Activated T-helper 9 cell treated with anti-CD3 and anti-CD28 coated beads, Interleukin-2, amount 50 U/mL, for 16 hours (primary cell): ENCODE measurements at places on chromosomes 6 and 20.

DNA sequence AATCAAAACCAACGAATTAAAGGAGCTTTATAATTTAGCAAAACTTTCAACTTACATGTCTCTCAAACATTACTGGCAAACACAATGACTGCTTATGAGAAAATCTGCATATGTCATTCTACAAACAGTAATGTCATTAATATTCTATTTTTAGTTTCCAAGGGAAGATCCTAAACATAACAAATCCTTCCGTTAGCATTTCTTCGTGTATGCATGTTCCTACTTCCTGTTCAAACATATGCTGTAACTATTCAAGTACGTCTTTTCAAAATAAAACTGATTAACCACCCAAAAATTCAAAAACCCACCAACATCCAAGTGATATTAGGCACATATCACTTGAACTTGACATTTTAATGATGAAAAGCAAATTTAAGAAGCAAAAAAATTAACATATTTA lies 131.3 kb downstream of the HACE1 start:
- no peak for DNase-seq

DNA sequence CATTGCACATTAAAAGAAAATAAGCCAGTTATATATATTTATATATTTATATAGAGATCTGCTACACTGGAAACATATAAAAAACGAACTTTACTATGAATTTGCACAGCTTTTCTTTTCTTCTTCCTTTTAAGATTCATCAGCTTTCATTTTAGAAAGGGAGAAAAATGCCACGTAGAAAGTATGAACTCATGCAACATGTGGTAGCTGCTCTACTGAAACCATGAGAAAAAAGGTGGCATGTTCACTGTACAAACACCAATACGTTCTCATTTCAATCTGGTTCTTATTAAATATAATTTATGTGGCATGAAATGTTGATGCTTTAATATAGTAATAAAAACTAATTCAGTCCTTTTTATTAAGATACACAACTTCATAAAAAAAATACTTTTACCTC lies 68.8 kb upstream of the THEMIS start:
- no peak for DNase-seq

DNA sequence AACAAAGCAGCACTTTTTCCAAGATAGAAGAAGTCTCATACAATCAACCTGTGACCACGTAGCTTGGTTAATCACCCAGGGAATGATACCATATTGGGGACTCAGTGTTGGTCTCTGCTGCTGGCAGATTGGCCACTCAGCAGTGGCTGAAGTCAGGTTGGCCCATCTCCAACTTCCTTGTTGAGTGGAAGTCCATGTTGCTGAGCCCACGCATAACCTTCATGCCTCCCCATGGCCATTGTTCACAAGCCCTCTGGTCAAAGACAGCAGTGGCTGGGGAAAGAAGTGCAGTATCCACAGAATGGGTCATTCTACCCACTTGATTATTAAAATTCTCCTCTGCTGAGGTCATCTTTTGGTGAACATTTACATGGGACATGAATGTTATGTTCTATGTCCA lies 38.5 kb downstream of the PKIB start:
- DNase-seq = no peak

DNA sequence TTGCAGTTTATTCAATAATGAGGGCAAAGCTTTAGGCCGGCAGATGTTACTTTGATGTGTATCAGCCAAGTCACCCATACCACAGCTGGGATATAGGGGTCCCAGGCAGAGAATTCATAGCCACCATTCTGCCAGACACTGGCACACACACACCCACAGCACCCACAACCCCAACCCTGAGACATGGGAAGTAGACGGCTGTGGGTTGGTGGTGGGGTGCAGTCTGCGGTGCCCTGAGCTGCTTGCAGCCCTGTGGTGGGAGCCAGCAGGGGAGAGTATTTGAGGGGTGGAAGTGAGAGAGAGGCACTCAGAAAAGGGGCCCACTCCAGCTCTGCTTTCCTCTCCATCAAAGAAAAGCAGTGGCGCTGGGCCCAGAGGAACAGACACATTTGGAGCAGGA lies 125.3 kb downstream of the FOXO3 start:
- DNase-seq = no peak

- DNase-seq = no peak
These were observed 92.7 kb downstream of the EYA4 start for GRCh38 chr6:133333852-133334251.

DNA sequence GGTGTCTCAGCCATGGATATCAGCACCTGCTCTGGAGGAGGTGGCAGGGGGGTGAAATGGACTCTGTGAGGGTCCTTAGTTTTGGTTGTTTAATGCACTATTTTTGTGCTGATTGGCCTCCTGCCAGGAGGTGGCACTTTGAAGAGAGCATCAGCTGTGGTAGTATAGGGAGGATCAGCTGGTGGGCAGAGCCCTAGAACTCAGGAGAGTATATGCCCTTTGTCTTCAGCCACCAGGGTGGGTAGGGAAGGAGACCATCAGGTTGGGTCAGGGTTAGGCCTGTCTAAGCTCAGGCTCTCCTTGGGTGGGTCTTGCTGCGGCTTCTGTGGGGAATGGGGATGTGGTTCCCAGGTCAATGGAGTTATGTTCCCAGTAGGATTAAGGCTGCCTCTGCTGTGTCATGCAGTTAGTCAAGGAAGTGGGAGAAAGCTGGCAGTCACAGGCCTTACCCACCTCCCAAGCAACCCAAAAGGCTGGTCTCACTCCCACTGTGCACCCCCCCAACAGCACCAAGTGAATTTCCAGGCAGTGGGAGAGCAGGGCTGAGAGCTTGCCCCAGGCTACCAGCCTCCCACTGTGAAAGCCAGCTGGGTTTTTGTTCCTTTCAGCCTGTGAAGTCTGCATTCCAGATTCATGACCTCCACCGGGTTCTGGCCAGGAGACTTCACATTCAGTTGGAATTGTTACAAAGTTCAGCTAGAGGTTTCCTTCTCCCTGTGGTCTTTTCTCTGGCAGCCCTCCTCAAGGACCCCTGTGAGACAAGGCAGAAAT lies 5.7 kb upstream of the OSTM1 start:
- DNase-seq = no peak

DNA sequence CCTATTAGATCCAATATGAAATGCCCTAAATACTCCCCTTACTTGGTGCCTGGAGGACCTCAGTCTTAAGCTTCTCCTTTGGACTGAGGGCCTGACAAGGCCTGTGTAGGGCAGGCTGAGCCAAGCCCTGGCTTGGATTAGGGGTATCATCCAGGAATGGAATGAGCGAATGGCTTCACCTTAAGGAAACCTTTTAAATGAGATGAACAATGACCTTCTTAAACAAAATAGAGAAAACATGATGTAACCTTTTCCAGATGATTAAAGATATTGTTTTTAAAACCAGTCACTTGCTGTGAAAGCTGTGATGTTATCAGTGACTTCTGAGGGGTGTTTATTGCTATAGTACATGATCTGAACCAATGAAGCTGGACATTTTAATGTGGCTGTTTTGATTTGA lies 55.5 kb downstream of the TRAF3IP2 start:
- DNase-seq = no peak

DNA sequence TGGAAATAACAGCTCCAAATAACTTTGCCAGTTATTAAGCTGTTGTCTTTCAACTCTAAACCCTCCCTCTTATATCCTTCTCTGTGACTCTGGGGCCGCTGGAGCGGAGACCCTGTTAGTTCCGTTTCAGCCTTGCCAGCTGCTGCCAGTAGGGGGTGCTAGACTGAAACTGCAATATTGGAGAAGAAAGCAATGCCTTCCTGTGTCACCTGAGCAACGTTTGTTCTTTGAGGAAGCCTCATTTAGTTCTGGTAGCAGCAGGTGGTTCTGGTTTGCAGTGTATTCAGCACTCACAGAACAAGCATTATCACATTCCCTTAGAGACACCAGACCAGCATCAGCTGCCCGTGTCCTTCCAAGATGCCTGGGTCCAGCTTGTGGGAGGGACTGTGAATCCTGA lies 22.9 kb upstream of the JAG1 start:
- DNase-seq = no peak

GRCh38 chr20:21684671-21685070 lies 20.8 kb upstream of the PAX1 start:
- no peak for DNase-seq

DNA sequence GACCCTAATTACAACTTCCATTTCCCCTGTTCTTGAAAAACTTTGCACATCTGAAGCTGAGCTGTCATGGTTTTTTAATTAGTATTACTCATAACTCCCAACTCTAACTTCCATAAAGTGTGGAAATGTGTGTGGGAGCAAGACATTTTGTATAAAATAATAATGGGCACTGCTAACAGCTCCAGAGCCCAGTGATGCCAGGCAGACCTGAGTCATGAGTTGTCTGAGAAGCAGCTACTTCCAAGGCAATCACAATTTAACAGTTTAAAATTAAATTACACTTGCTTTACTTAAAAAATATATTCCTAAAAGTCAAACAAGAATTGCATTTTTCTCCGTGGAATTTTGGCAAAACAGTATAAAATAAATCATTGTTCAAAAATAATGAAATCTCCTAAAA lies 6.4 kb downstream of the SLC2A12 start:
- no peak for DNase-seq

DNA sequence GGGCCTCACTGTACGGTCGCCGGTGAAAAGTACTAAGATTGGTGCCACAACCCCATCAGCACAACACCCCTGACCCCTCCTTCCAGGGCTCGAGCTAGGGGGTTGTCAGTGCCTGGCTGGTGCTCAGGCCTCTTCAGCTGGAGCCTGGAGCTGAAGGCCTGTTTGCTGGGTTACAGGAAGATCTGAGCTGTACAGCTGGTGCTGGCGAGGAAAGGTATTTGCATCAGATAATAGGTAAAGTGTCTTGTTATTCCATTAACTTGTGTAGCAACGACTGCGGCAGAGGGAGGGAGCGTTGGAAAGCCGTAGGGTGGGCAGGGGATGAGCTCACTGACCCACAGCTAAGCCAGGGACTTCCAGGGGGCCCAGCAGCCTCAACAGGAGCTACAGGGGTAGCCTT lies 15.8 kb upstream of the SIRPA start:
- DNase-seq = no peak

DNA sequence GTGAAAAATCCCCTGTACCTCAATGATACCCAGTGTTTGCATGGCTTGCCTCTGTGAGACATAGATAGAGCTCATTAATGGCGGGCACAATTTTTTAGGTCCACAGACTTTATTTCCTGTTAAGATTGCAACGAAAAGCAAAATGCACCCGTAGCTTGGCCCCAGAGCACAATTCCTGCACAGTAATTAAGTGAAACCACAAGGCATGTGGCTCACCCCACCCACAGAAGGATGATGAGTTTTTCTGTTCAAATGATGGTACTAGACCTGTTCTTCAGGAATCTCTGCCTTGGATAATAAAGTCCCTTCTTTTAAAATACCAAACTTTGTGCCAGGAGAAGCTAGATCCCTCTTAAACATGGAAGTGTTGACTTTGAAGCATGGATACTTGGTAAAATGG lies 738.1 kb downstream of the QKI start:
- DNase-seq = no peak

DNA sequence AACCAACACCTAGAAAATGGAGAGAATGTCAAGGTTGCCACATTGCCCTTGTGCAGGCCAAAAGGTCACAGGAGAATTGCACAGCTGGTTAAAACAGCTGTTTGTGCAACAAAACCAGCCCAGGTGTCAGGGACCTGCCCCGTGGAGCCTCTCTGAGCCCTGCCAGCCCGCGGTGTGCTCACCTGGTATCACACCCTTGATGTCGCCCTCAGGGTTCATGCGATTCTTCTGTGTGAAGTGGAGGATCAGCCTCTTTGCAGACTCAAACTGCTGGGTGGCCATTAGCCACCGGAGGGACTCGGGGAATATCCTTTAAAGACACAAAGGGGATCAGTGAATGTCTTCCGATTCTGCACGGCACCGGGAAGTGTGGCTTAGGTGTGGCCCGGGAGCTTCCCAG lies 39.2 kb downstream of the PSMG4 start:
- no peak for DNase-seq
